ENCODE measurements at places on chromosomes 5 and 9. TPM values are rescaled to one million over a fixed set of nuclear protein-coding genes. Genes with fewer than 3 reads are reported as not detected.

DOLPP1 gene
- total RNA-seq = 9.8 TPM

ZNF79 gene
- total RNA-seq = 11.1 TPM

RALGPS1 gene
- 81.4 TPM for total RNA-seq

TSTD2 gene
- 28.3 TPM for total RNA-seq

GDA gene
- 22.6 TPM for total RNA-seq

EIF4E1B gene
- not detected for total RNA-seq

WNT8A gene
- total RNA-seq = under 0.01 TPM

CAMK4 gene
- 78.2 TPM for total RNA-seq

ACOT12 gene
- total RNA-seq = 0.98 TPM

CTSV gene
- total RNA-seq = 0.74 TPM

FAXDC2 gene
- total RNA-seq = 5.4 TPM

FOXD4L3 gene
- total RNA-seq = not detected

PCAT7 gene
- not detected for total RNA-seq

PLPPR1 gene
- total RNA-seq = 122 TPM

TMEM174 gene
- total RNA-seq = not detected

PFN3 gene
- 0.74 TPM for total RNA-seq

MAMDC4 gene
- total RNA-seq = 7.1 TPM

PCDHB7 gene
- 8.9 TPM for total RNA-seq

PCA3 gene
- 0.49 TPM for total RNA-seq

ITK gene
- total RNA-seq = not detected

FST gene
- total RNA-seq = 0.74 TPM

GOLGA1 gene
- 15.7 TPM for total RNA-seq

ZNF883 gene
- total RNA-seq = 29.0 TPM

ZCCHC7 gene
- 22.1 TPM for total RNA-seq

PSAT1 gene
- total RNA-seq = 41.6 TPM

TLR4 gene
- total RNA-seq = 3.9 TPM

TPM2 gene
- 12.0 TPM for total RNA-seq

STKLD1 gene
- 1.2 TPM for total RNA-seq

TNC gene
- 92.0 TPM for total RNA-seq

SAXO1 gene
- total RNA-seq = under 0.01 TPM

FOXD4 gene
- 0.74 TPM for total RNA-seq

TLE1 gene
- 28.8 TPM for total RNA-seq

ZDHHC11 gene
- total RNA-seq = 11.3 TPM

ACTBL2 gene
- total RNA-seq = not detected

GRIN3A gene
- total RNA-seq = 6.9 TPM

LHX2 gene
- total RNA-seq = 106 TPM

LCN9 gene
- total RNA-seq = not detected

FAM219A gene
- total RNA-seq = 28.8 TPM

TTC16 gene
- total RNA-seq = not detected

ORM1 gene
- not detected for total RNA-seq

MYORG gene
- 9.8 TPM for total RNA-seq

WDR36 gene
- 30.2 TPM for total RNA-seq

CDKN2A gene
- total RNA-seq = 1.5 TPM

NAIP gene
- total RNA-seq = 20.7 TPM

ITGA1 gene
- 5.2 TPM for total RNA-seq

INSL4 gene
- not detected for total RNA-seq

PLAC8L1 gene
- 0.25 TPM for total RNA-seq

TTC1 gene
- total RNA-seq = 34.7 TPM

CYSRT1 gene
- total RNA-seq = 0.25 TPM

TGFBI gene
- 9.6 TPM for total RNA-seq

GAS1 gene
- total RNA-seq = 26.8 TPM
